Neuronal stem cell (in vitro differentiated cells): ENCODE measurements at places on chromosomes 7 and 10.

DNA sequence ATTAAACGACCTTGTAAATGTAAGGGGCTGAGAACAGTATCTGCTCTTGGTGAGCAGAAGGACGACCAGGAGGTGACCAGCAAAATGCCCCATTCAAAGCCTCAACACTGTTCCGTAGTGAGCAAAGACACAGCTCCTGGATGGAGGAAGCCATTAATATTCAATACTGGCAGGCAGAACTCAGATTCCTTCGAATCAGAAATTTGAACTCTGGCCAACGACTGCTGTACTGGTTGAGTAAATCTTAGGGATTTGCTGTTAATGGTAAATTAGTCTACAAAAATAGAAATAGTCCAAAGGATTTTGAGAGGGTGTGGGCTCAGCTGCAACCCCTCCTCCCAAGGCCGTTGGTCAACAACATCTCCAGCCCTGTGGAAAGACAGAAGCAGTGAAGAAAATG is 130.5 kb upstream of the PFKP start:
- DNase-seq = no peak

DNA sequence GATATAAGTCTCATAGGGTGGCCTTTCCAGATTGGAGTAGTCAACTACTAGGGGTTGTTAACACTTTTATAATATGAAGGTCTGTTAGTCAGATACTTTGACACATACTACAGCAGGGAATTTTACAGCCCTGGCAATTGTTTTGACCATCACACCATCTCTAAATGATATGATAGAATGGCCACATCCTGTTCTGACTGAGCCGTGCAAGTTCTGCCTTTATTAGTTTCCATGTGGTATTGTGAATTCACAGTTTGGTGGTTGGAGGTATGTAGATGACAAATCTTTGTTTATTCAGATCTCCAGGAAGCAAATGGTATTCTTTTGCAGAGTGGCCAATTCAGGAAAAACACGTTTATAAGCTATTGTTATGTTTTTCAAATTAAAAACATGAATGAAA is 83.0 kb downstream of the NRG3 start:
- no peak for DNase-seq

GRCh38 chr7:147903536-147904218 is 686.9 kb upstream of the C7orf33 start:
- DNase-seq = no peak

- DNase-seq = no peak
Observed at GRCh38 chr10:124083047-124083739, 10.2 kb downstream of the CHST15 start.

DNA sequence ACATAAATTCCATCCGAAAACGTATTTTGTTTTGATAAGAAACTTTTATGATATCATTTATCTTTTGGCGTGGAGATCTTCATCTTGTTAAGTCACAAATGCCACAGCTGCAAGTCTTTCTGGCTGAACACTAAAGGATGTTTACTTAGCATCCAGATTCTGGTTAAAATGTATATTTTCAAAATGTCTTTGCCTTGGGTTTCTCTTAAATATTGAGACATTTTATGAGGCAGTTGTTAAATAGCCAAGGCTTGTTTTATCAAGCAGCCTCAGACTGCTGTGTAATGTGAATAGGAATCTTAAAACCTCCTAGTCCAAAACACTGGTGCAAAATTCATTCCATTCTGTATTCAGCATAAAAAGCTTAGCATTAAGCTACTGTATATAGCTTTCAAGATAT is 136.3 kb upstream of the FZD1 start:
- DNase-seq = no peak
